ENCODE measurements at places on chromosomes 6 and 20. TPM values are rescaled to one million over a fixed set of nuclear protein-coding genes. Genes with fewer than 3 reads are reported as not detected.

HTR1E gene
- total RNA-seq = not detected

KIAA1755 gene
- total RNA-seq = 2.6 TPM

CLPSL1 gene
- total RNA-seq = not detected

TRIM40 gene
- total RNA-seq = not detected

NKX2-2 gene
- total RNA-seq = not detected

REV3L gene
- total RNA-seq = 29.3 TPM

SLC13A3 gene
- total RNA-seq = 2.9 TPM

PLCB1 gene
- 8.8 TPM for total RNA-seq

AHCY gene
- total RNA-seq = 112 TPM

Measured in left lung (tissue), 14 donors.